Effector CD4-positive, alpha-beta T cell (primary cell): ENCODE measurements at places on chromosomes 5 and 9.
A peak's percentile ranks its signal among the peaks of the same experiment; 100 is the strongest.

GRCh38 chr9:81526587-81526986, 162.8 kb downstream of the TLE1 start:
- no peak for DNase-seq

GRCh38 chr5:1796371-1797102, 3.1 kb downstream of the MRPL36 start:
- no peak for DNase-seq

GRCh38 chr5:470961-471749, 28.2 kb downstream of the EXOC3 start:
- DNase-seq: no peak

GRCh38 chr5:21826884-21827283, 1026.3 kb downstream of the CDH12 start:
- DNase-seq: no peak

GRCh38 chr9:3385871-3386270, 139.9 kb downstream of the RFX3 start:
- DNase-seq: no peak

GRCh38 chr5:52531105-52531504, 256.6 kb upstream of the ITGA1 start:
- DNase-seq: no peak

DNA sequence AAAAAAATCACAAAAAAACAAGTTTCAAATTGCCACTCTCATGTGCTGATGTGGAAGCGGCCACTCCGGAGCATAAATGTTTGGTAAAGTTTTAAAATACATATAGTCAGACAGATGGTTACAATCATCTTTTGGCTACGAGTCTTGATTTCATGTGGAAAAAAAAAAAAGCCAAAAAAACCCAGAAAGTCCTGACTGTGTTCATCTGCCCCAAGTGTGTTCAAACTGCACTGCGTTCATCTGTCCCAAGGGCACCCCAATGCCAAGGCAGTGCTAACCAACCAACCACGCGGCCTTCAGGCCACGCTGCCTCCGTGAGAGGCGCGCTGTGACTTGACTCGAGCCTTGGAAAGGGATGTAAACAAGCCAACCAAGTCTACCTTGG, 127.1 kb downstream of the MYO10 start:
- no peak for DNase-seq

- peak; percentile 52 for DNase-seq
These were observed 35.0 kb downstream of the IPPK start for GRCh38 chr9:92634712-92635605.

- DNase-seq: no peak
These were observed 169.2 kb downstream of the C9orf50 start for GRCh38 chr9:129451669-129452068.

DNA sequence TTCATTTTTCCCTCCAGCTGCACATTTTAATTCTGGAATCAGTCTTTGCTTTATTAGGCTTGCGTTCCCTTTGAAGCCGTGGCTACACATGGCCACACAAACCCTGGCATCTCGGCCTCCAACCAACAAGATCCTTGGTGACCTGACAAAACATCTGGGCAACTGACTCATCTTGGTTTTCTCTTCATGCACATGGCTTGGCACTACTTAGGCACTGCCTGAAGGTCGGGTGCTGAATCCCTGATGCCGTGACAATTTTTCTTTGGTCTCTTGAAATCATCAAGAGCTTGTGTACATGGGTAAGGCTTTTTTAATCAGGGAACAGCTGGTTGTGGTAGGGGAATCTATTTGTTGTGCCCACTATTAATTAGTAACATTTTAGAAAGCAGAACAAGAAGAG, 16.0 kb upstream of the PAPPA start:
- no peak for DNase-seq

- DNase-seq: no peak
These were observed 43.6 kb downstream of the ROPN1L start for GRCh38 chr5:10485142-10485795.

DNA sequence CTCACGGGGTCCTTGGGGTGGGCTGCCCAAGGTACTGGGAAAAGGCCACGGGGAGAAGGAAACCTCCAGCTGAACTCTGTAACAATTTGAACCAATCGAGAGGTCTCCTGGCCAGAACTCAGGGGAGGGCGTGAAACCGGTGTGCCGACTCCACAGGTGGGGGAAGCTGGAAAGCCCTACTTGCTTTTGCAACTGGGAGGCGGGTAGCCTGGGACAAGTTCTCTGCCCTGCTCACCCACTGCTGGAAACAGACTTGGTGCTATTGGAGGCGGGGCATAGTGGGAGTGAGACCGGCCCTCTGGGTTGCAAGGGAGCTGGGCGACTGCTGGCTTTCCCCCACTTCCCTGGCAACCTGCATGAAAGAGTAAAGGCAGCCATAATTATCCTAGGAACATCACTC, 73.2 kb upstream of the SLIT3 start:
- no peak for DNase-seq

DNA sequence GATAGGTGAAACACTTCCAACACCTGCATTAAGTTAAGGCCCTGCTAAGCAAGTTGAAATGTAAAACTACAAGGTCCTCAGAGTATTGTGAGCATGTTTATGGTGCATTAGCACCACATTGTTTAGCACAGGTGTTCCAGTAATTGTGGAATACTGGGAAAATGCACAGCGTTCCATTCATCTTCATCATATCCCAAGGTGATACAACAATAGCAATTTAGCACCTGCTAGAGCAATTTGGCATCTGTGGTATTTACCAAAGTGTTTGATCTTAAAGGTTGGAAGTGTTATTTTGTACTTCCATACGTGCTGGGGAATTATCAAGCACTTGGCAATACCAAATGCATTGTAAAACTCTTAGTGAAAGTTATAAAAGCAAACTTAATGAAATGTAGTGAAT, 266.8 kb downstream of the CYLC2 start:
- no peak for DNase-seq

GRCh38 chr5:111411301-111411700, 101.0 kb downstream of the STARD4 start:
- no peak for DNase-seq

- no peak for DNase-seq
These were observed 48.8 kb downstream of the POC5 start for GRCh38 chr5:75668445-75668844.

DNA sequence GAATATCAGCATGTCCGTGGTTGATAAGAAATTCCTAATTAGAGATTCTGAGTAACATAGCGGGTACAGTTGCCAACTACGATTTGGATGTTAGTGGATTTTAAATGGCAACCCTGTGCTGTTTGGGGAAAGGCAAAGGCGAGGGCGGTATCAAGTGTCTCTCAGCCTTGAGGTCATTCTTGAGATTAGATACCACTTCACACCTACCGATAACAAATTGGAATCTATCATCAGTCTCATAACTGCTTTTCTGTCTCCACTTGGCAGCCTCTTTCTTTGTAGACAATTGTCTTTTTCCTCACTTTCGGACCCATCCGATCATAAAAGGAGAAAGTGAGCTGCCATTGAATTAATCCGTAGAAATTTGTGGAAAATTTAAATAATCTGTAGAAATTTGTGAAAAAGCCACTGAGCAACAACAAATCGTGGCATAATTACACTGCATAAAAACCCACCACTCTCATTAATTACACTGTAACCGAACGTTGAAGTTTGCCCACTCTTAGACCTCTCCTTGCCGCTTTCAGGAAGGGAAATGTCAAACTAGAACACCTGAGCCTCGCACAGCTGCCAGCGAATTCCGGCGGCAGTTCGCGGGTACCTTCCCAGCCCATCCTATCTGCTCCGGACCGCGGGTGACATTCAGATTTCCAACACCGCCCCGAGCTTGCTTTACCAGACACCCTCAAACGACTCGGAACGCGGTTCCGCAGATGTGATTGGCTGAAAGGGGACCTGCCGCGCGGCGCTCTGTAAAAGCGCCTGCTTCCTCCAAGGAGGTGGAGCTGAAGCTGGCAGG, 849 bp upstream of the RGMB start:
- DNase-seq: peak; percentile 61

GRCh38 chr5:138303372-138303771, 28.2 kb downstream of the CDC25C start:
- no peak for DNase-seq

- DNase-seq: no peak
These were observed 377.0 kb upstream of the ACTBL2 start for GRCh38 chr5:57859626-57860025.

- DNase-seq: no peak
These were observed 135.4 kb upstream of the IER5L start for GRCh38 chr9:129313331-129313955.

DNA sequence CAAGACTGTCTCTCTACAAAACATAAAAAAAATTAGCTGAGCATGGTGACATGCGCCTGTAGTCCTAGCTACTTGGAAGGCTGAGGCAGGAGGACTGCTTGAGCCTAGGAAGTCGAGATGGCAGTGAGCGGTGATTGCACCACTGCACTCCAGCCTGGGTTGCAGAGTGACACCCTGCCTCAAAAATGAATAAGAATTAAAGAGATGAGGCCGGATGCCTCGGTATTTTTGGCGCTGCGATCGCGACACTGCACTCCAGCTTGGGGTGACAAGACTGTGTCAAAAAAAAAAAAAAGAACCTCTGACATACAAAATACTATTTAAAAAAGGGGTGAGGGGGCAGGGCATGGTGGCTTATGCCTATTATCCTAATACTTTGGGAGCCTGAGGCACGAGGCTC, 7.3 kb downstream of the GPBP1 start:
- no peak for DNase-seq

GRCh38 chr9:112127281-112127680, 47.8 kb downstream of the SUSD1 start:
- DNase-seq: no peak

DNA sequence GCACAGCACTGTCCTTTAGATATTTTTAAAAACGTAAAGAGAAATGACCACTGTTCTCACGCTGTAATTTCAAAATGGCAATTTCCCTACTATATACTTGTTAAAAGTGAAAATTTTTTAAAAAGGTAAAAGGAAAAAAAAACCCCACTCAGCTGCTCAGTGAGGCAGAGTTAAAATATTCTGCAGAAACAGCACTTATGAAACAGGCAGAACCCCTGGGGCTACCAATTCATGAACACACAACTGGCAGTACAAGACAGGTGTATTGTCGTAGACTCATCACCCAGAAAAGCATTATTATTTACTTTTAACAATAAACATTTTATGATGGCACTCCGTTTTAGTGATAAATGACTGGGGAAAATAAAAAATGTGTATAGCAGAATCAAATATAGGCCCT, 1.5 kb upstream of the RASGRF2 start:
- DNase-seq: no peak

- DNase-seq: no peak
These were observed 36.2 kb downstream of the FBXL17 start for GRCh38 chr5:108345541-108346171.

DNA sequence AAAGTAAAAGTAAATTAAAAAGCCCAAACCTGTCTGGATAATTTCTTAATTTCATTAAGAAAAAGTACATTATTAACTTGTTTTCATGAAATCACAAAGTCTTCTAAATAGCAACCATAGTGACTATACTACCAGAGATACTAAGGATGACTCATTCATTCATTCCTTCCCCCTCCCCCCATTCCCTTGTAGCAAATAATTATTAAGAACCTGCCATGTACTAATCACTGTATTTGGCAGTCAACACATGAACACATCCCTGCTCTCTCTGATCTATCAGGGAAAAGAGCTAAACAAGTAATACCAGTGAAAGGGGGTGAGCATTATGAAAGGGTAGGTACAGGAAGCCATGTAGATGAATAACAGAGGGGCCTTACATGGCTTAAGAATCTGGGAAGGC, 203.9 kb downstream of the CWC27 start:
- no peak for DNase-seq

DNA sequence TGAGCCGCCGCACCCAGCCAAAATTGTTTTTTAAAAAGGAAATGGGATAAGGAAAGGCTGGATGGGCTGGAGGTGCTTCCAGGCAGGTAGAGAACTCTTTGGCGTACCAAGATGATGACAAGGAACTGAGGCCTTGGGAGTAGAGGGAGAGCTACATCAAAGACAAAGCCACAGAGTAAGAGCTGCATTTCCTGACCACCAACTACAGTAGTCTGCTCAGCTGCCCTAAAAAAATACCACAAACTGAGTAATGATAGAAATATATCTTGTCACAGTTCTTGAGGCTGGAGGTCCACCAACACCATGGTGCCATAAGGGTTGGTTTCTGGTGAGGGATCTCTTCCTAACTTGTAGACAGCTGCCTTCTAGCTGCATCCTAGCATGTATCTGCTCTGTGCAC, 8.2 kb downstream of the OR1K1 start:
- no peak for DNase-seq

DNA sequence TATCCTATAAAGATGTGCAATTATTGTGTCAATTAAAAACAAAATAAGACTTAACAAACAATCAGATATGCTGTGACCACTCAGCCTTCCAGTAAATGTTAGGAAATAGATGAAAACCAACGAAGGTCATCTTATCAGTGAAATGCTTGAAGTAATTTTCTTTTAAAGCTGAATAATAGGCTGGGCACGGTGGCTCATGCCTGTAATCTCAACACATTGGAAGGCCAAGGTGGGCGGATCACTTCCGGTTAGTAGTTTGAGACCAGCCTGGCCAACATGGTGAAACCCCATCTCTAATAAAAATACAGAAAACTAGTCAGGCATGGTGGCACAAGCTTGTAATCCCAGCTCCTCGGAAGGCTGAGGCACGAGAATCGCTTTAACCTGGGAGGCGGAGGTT, 31.2 kb downstream of the NLN start:
- no peak for DNase-seq

DNA sequence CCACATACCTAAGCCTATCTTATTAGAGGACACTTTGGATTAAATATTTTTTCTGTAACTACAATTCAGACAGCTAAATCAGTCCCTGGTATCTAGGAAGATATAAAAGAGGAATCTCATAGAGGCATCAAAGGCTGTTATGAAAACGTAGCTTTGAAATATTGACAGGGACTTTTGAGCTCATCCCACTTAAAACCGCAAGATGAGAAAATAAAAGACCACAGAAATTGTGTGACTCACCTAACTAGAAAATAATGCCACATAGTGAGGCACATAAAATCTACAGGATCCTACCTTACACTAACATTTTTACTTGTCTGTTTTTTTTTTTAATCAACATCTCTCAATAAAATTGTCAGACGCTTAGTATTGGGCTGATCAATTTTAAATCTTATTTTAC, 686.5 kb upstream of the COX7C start:
- no peak for DNase-seq

DNA sequence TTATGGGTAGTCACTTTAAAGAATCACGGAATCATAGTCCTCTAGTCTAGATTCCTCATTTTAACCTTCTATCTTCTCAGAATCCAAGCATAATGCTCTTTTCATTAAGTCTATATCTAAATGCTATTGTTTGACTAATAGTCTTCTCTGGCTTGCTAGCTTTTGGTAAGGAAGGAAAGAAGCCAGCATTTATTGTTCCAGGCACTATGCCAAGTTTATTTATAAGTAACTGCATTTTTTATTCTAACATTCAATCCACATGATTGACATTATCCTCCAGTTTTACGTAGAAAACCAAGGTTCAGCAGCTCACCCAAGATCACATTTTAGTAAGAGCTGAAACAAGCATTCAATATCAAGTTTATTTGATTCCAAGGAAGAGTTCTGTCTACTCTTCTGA, 254.2 kb downstream of the SAXO1 start:
- DNase-seq: no peak

DNA sequence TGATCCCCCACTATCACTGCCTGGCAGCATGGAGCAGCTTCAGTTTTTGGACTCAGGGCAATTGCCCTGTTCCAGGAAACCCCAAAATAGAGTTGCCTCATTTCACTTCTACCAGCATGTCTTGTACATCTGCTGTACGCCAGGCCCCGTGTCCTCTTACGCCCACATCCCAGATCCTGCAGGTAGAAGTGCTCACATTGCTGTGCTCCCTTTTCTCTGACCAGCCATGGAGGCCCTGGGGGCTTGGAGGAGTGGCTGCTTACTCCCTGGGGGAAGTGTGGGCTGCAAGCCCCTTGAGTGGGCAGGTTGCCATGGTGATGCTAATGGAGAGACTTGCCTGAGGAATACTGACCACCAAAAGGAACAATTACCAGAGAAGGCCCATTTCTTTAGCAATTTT, 55.6 kb upstream of the KCNIP1 start:
- DNase-seq: no peak
